ENCODE measurements at places on chromosomes 12 and 14. TPM values are rescaled to one million over a fixed set of nuclear protein-coding genes. Genes with fewer than 3 reads are reported as not detected.

DNA sequence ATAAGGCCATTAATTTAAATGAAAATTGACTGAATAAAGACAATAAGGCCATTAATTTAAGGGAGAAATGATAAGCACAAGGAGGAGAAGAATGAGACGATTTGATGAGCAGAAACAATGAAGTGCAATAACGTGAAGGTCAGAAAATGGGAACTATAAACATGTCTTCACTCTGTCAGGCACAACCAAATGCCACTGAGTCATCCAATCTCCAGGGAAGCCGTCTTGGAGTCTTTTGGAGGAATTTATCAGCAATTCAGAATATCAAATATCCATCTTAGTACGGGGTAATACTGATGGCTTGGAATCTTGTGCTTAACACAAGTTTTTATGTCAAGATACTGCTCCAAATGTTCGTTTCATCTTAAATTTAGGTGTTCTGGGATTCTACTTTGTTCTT is 159.9 kb downstream of the CAPZA3 start:
- DNase-seq, result no peak

DNA sequence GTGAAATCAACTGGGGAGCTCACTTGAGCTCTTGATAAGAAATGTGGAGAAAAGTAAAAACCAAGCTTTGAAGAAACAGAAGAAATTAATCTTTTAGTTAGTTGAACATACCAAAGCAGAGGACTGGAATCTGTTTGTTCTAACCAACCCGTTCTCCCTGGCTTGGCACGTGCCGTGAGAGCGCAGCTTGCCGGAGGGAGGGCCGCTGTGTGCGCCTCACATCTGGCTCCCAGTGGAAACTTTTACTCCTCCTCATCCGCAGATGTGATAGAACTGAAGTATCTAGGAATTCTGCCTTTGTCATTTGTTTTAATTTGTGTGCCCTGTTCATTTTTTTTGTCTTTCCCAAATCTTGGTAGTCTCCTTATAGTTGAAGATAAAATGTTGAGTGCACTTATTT is 64.9 kb downstream of the DDX51 start:
- DNase-seq, result no peak

C1S gene
- total RNA-seq, result 0.56 TPM

DNA sequence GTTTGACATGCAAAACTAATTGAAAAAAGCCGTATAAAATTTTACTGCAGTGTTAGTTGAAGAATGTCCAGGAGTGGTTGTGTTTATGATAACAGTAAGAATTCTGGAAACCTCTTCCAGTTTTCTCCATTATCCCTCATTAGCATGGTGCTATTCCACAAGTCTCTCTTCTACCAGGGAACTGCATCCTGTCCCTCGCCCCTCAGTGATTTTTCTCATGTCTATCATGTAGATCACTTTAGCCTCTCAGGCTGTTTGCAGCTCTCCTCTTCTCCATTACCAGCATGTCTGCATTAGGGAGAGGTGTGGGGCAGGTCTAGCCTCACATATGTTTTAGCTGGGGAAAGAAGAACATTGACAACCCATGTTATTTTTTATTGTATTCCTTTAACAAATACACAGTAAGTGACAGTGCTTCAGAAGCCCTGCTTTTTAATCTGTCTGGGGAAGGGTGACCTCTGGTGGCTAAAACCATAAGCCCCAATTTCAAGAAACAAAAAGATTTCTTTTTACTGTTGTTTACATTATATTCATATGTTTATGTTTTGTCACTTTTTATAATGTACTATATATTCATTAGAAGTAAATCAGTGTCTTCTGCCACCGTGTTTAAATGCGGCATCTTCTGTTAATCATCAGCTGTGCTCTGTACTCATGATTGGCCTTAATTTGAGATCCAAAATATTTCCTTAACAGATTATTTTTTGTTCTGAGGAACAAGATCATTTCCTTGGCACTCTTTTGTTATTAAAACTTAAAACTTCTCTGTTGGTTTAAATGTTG is 70.7 kb downstream of the RASSF8 start:
- peak; percentile 59 for DNase-seq

- no peak for DNase-seq
Observed at GRCh38 chr14:52220924-52221811, 46.3 kb upstream of the PTGDR start.

- DNase-seq, result no peak
Observed at GRCh38 chr12:92753976-92754885, 51.4 kb downstream of the PLEKHG7 start.

TAS2R13 gene
- 2.4 TPM for total RNA-seq

BIN2 gene
- not detected for total RNA-seq

FGFR1OP2 gene
- 65.1 TPM for total RNA-seq

DNA sequence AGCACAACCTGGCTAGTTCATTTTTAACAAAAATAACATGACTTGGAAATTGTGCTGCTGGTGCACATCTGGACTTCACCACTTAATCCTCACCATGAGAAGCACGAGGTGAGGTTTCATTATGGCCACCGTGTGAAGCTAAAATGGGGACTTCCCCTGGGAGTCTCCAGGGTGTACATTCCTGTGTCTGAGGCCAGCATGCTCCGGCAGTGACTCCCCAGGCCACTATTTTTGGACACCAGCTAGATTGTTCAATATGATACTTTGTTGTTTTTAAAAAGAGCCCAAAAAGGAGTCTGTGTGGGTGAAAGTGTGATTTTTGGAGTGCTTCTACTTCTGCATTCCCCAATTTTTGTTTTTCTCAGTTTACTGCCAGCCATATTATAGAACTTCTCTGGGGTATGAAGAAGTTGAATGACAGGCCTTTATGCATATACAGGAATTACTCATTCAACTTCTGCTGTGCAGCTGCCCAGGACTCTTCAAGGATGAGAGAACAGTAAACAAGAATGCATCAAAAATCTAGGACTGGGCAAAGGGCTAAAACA is 16.9 kb upstream of the AICDA start:
- DNase-seq, result no peak

P2RX2 gene
- 0.15 TPM for total RNA-seq

DCN gene
- total RNA-seq, result not detected

DNA sequence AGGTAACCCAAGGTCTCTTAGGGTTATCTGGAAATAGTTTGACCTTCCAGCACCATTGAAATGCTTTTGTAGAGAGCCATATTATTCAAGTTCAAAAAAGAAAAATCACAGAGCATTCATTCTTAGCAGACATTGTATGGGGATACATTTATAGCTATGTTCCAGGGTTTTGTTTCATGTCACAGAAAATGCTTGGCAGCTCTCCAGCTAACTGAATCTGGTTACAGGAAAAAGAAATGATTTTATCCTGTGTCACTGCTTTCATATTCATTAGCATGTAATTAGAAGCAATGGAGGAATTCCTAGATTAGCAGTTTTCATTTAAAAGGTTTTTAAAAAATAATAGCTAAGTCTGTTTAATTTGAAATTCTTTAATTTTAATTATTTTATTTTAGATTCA is 78.9 kb downstream of the SNAPC1 start:
- DNase-seq, result no peak

DNA sequence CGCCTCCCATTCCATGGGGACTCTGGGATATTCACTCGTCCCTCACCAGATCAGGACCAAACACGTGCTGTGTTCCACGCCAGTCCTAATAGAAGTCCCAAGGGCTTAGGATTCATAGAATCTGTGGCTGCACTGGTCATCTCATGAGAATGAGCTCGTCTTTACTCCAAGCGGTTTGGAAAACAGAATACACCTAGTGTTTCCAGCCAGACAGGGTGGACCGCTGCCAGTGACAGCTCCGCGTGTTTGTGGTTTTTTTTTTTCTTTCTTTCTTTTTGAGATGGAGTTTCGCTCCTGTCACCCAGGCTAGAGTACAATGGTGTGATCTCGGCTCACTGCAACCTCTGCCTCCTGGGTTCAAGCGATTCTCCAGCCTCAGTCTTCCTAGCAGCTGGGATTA is 75.1 kb downstream of the GLT1D1 start:
- no peak for DNase-seq

DNA sequence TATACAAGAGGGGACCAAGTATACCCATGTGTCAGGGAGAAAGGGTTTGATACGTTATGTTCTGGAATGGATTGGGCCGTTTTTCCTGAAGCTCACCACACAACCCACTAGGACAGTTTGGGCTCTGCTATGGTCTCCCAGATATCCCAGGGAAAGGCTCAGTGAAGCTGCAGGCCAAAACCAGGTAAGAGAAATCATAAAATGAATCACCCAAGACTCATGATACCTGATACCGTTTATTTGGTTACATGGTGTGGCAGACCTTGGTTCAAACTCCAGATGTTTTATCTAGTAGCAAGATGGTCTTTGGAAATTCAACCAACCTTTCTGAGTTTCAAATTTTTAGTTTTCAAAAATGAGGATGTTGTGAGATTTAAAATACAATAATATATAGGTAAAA is 177.6 kb downstream of the C12orf75 start:
- DNase-seq, result no peak

DNA sequence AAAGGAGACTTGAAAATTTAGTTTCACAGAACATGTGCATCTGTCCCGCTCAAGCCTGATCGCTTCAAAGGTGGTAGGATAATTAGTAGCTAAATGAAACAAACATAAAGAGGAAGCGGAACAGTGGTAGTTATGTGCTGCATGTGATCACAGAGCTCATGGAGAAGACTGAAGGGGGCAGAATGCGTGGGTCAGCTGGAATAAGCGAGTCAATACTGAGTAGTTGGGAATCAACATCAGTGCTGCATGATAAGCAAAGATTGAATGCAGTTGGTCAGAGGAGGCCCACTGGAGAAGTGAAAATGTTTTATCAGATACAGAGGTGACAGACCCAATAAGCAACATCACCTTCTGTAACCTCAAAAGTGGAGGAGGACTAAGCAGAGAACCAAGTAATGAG is 95.1 kb upstream of the RFX4 start:
- DNase-seq, result no peak

- no peak for DNase-seq
Observed at GRCh38 chr14:51448831-51449670, 202.7 kb upstream of the FRMD6 start.

DNA sequence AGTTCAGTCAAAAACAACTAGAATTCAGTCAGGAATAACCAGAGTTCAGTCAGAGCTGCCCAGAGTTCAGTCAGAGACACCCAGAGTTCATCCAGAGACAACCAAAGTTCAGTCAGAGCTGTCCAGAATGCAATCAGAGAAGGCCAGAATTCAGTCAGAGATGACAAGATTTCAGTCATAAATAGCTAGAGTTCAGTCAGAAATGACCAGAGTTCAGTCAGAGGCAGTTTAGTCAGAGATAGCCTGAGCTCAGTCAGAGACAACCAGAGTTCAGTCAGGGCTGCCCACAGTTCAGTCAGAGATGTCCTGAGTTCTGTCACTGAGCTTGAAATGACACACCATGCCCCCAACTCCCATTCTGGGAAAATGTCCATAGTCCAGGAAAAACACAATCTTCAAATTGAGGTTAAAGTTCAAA is 1102.8 kb downstream of the BCL11B start:
- DNase-seq, result no peak

DDN gene
- total RNA-seq, result 0.25 TPM

DNA sequence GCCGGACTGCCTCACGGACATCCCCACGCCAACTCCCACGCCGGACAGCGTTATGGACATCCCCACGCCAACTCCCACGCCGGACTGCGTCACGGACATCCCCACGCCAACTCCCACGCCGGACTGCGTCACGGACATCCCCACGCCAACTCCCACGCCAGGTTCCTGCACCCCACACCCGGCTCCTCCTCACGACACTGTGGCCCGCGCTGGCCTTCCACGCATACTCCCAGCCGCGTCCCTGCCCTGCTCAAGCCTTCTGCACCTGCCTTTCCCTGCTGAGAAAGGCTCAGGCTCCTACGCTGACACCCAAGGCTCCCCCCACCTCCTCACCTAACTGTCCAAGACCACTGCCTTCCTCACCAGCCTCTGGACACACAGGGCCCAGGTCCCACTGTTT is 9.7 kb downstream of the CACNA2D4 start:
- no peak for DNase-seq

DNA sequence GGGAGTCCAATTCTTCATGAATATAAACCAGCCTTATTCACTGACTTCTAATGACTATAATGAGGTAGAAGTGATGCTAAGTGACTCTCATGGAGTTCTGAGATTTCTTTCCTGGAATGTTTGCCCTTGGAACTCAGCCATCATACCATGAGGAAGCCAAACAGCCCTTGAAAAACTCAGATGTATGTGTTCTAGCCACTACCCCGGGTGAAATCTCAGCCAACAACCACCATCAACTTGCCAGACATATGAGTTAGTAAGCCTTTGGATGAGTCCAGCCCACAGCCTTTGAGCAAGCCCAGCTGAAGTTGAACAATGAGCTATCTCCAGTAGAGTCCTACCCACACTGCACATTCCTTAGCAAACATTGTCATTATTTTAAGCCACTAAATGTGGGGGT is 149.5 kb downstream of the SLC6A15 start:
- no peak for DNase-seq

ALX1 gene
- total RNA-seq, result 3.9 TPM

JDP2 gene
- 8.4 TPM for total RNA-seq

GRCh38 chr12:3046441-3047200 is 30.6 kb upstream of the TSPAN9 start:
- DNase-seq, result no peak

DNA sequence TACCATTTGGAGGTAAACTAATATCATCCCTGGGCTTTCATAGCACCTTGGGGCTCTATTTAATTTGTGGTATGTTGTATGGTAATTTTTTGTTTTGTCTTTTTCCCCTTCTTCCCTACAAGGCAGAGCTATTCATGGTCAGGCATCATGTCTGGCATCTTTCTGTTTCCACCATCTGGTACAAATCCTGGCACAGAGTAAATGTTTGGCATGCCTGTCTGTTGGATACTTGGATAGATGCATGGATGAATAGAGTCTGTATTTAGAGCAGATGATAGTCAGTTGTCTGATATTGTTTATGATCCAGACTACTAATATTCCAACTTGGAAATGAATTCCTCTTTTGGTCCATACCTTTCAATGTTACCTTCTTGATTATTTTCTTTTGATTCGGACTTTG is 139.8 kb downstream of the NEDD1 start:
- no peak for DNase-seq

DNA sequence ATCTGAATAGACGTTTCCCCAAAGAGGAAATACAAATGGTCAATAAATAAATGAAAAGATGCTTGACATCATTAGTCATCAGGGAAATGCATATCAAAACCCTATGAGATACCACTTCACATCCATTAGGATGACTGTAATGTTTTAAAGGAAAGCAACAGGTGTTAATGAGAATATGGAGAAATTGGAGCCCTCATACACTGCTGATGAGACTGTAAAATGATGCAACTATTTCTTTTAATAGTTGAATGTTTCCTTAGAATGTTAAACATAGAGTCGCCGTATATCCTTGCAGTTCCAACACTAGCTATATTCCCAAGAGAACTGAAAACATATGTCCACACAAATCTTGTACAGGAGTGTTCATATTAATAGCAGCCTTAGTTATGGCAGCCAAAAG is 133.2 kb downstream of the SLC38A4 start:
- no peak for DNase-seq

- DNase-seq, result peak; percentile 84
Observed at GRCh38 chr12:66688846-66689439, 10.1 kb upstream of the GRIP1 start.

OAS1 gene
- total RNA-seq, result not detected

- no peak for DNase-seq
Observed at GRCh38 chr12:5022025-5022424, 21.7 kb upstream of the KCNA5 start.

- no peak for DNase-seq
Observed at GRCh38 chr12:127991485-127991884, 275.5 kb upstream of the TMEM132C start.

TAS2R31 gene
- 13.2 TPM for total RNA-seq

Data from neural progenitor cell (in vitro differentiated cells).